ENCODE measurements at places on chromosomes 1 and 21.

- no peak for DNase-seq
These were observed 26.7 kb upstream of the A3GALT2 start for GRCh38 chr1:33347650-33347992.

DNA sequence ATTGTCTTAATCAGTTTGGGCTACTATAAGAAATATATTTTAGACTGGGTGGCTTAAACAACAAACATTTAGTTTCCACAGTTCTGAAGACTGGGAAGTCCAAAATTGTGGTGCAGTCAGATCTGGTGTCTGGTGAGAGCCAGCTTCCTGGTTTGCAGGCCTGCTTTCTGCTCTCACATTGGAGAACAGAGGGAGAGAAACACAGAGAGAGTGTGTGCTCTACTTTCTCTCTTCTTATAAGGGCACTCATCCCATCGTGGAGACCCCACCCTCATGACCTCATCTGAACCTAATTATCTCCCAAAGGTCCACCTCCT is 4.1 kb downstream of the LEPR start:
- DNase-seq: no peak

GRCh38 chr1:153760440-153760839 is 14.8 kb upstream of the SLC27A3 start:
- no peak for DNase-seq

GRCh38 chr1:184060316-184060715 is 8.8 kb downstream of the TSEN15 start:
- no peak for DNase-seq

DNA sequence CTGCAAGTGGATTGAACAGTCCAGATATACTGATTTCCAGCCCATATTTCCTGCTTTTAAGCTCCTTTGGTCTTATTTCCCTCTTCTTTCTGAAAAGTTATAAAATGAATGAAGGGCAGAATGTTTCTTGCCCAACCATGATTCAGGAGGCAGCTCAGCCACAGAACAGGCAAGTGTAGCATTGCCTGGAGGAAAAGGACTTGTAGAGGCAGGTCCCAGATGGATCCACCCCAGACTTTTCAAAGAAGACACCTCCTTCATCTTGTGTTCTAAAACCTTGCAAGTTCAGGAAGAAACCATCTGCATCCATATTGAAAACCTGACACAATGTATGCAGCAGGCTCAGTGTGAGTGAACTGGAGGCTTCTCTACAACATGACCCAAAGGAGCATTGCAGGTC is at the start of gene CLCA2:
Gene CLCA2 (plus strand): TSS at position 299 of the 400 bp plus-strand sequence. CDS start 77 bp downstream, at position 376.
- no peak for DNase-seq

GRCh38 chr21:35953597-35953996 is 106.7 kb downstream of the SETD4 start:
- no peak for DNase-seq

GRCh38 chr1:244945109-244945671 is 80.8 kb upstream of the HNRNPU start:
- no peak for DNase-seq

GRCh38 chr21:38027901-38028498 is 111.7 kb upstream of the KCNJ6 start:
- DNase-seq: no peak

GRCh38 chr1:14529475-14529874 is 69.0 kb upstream of the KAZN start:
- DNase-seq: no peak

GRCh38 chr1:228236744-228237143 is 28.9 kb downstream of the OBSCN start:
- DNase-seq: no peak

DNA sequence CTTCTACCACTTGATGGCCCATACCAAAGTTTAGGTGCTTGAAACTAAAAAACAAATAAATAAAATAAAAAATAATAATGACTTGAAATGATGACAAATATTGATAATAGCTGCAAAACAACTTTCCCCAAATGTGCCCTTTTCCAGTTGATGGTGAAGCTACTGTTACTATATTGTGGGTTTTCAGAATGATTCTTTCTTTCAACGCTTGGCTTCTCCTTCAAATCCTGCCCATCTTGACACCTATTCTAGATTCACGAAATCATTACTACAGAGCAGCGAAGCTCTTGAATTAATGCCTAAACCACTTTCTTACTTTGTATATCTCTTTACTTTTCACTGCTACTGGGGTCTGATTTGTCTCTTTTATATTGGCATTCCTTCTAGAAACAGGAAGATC is 9.2 kb upstream of the C1orf141 start:
- DNase-seq: no peak

DNA sequence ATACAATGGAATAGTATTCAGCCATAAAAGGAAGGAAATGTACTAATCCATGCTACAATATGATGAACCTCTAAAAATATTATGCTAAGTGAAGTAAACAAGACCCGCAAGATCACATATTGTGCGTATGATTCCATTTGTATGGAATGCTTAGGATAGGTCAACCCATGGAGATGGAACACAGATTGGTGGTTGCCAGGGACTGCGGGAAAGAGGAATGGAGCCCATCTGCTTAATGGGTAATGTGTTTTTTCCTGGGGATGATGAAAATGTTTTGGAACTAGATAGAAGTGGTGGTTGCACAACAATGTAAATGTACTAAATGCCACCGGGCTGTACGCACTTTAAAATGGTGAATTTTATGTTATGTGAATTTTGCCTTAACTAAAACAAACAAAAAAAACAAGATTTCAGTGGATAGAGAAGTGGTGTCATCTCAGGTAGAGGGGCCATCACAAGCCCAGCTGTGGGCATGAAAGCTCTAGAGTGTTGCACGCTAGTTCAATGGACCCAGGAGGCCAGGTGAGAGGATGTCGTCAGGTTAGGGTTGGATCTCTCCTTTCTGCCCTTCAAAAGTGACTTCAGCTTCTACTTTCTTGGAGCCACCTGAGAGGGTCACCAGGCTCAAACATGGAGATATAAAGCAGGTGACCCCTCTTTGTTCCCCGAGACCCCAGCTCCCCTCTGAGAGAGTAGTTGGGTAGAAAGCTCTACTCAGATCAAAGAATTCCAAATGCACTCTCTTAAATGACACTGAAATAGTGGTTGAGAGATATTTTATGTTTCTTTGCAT is 2.5 kb downstream of the C1orf115 start:
- DNase-seq: no peak

DNA sequence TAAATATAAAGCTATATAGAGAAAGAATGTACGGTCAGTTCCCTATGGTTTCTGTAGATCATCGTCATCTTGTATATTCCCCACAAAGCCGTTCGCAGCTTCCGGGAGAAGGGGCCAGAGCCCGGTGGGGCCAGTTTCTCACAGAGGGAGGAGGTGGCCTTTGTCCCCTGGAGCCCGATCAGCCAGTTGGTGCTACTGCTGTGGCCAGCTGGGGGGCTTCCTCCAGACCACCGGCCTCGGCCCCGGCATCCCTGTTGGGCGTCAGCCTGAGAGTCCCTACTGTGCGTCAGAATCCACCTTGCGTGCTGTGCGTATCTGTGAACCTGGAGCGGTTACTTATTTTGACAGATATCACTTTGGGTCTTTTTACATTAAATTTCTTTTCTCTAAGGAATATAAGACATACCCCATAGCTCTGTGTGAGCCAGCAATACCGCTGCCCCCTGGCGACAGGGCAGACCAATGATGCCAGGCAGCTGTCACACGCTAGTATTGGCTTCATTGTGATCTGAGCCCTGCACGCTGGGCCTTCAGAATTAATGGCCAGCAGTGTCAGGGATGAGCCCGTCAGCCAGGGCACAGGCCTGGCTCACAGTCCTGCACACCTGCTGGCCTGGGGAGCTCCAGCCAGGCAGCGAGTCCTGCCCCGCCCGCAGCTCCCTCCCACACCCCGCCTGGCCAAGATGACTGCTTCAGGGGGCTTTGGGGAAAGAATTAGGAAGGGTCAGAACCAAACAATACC is 145.9 kb downstream of the PGBD5 start:
- no peak for DNase-seq

DNA sequence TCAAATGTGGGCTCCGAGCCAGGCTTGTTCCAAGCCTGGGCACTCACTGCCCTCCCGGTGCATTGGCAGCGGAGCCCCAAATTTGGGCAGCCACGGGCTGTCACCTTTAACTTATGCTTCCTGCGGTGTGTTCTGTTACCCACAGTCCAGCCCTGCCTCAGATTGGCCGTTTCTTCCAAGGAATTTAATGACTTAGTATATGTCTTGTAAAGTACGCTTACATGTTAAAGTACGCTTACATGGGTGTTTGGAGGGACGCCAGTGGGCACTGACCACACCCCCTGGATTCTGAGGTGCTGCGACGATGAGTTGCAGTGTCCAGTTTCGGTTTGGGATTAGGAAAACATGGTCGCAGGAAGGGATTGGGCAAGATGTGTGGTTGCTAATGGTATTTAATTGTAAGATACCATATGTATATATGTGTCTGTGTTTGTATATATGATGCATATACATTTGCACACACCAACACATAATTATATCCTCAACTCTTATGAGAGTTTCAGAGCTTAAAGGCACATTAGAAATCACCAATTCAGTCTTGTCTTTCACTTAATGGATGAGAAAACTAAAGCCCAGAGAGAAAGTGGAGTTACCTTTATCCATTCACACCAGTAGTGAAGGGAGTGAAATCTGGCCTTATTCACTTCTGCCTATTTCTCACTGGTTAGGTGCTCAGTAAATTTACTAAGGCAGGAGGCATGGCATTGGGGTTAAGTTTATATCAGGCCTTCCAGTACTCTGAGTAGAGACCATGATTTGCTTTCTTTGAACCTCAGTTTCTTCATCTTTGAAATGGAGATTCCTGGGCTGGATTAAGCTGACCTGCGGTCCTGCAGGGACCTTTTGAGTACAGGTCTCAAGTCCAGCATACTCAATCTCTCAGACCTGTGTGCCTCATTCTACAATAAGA is 1.0 kb downstream of the SMYD2 start:
- DNase-seq: no peak

GRCh38 chr21:29299916-29300806 is 1.4 kb downstream of the BACH1 start:
- peak; percentile 57 for DNase-seq

DNA sequence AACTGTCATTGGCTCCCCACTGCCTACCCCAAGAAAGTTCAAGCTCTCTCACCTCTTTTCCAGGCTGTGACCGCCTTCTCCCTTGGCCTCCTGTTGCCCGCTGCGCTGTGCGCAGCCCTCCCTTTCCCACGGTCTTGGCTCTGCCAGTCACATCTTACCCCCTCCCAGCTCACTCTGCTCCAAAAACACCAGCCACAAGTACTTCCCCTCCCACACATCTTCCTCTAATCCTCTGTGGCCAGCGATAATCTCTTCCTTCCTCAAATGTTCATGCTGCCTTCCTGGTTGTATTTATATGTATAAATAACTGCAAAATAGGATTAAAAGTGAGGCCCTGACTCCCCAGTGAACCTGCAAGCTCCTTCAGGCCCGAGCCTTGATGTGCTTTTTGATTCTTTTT is 81.8 kb downstream of the AJAP1 start:
- no peak for DNase-seq

DNA sequence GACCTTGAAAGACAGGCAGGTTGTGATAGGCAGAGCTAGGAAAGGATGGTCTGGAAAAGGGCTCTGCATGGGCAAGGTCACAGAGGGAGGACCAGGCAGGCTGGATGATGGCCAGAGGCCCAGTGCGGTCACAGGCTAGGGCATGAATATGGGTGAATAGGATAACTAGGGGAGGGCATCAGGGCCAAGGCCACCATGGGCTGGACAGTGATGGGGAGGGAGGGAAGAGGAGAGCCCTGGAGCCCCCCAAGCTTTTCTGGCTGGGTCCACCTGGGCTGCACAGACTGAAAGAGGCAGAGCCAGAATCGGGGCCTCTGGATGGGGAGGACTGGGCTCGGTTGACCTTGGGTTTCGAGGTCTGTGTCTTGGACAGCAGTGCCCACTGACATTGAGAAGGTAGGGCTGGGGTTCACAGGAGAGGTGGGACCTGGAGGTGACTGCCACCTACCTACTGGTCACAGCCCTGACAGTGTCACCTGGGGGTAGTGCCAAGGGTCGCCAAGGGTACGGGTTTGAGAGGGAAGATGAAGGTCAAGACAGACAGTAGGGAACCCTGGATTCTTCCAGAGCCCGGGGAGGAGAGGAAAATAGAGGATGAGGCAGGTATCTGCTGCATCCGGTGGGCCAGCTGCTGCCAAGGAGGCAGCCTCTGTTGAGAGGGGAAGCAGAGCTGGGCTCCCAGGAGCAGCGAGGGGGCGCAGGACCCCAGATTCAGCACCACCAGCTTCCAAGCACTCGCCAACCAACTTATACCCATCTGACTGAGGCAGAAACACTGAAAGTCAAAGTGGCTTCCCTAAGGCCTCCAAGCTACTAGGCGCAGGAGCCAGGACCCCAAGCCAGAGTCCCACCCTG is 6.1 kb upstream of the NPHP4 start:
- DNase-seq: no peak

- DNase-seq: no peak
These were observed 27.9 kb downstream of the TNFRSF1B start for GRCh38 chr1:12194666-12195216.

GRCh38 chr1:42587753-42588152 is 70.5 kb upstream of the PPIH start:
- no peak for DNase-seq

GRCh38 chr1:91764471-91765115 is 121.4 kb downstream of the TGFBR3 start:
- DNase-seq: no peak

GRCh38 chr21:43820466-43820865 is 31.1 kb downstream of the RRP1 start:
- no peak for DNase-seq

DNA sequence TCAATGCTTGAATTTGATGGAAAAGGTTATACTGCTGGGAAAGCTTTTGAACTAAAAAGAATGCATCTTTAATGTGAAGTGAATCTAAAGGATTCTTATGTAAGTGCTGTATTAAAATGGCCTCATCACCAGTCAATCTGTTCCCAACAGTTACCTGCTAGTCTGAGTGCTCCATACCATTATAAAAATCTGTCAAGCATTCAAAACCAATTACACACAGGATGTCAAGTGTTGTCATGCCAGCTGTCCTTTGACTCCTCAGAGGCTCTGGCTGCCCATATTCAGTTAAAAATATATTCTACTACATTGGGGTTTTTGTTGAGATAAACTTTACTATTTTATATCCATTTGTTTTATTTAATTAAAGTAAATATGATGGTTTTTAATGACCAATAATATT is 1587.7 kb downstream of the AMY1C start:
- no peak for DNase-seq

DNA sequence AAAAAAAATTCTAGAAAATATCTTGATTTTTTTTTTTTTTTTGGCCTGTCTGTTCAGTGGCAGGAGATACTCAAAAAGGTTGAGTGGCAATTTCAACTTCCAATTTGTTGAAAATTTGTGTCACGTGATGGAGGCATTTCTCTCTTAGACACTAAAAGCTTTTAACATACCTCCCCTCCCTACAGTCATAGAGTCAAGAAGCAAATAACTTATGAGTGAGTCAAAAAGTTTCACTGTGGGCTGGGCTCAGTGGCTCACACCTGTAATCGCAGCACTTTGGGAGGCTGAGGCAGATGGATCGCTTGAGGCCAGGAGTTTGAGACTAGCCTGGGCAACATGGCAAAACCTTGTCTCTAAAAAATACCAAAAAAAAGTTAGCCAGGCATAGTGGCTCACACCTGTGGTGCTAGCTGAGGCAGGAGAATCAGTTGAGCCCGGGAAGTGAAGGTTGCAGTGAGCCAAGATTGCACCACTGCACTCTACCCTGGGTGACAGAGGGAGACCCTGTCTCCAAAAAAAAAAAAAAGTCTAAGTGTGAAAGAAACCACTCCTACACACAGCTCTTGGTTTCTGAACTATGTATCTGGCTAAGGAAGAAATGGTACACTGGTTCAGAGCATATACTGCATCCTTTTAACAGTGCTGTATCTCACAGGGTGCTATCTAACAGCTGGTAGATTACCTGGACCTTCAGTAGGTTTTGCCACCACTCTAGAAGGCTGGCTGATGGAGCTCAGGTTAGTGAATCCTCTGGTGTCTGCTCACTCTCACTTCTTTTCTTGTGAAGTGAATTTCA is 11.6 kb upstream of the BSDC1 start:
- no peak for DNase-seq
